Activated CD4-positive, alpha-beta T cell treated with anti-CD3 and anti-CD28 coated beads, Interleukin-10, Interleukin-2, amounts not matched to agents 100 ng/mL and 50 ng/mL, durations not matched to agents 16 hours and 8 hours (primary cell): ENCODE measurements at places on chromosomes 1 and 21.
A peak's percentile ranks its signal among the peaks of the same experiment; 100 is the strongest.

DNA sequence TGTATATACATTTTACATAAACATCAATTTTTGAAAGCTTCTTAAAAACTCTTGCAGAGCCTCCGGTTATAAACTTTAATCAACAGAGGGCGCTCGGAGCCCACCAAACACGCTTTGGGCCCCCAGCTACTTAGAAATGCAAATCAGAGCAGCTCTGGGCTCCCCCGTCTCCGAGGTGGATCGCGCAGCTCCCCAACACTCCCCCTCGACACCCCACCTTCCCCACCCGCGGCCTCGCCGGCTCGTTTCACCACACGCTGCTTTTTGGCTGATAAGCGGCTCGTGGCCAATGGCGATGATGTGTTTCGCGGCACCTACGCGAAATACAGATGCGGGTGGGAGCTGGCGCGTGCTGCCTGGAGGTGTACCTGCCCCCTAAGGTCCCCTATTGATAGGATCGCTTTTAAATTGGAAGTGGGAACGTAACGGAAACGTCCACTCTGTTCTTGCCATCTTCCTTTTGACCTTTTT lies 1.7 kb upstream of the KIF26B start:
- DNase-seq: peak; percentile 74

GRCh38 chr1:233121947-233122559 lies 171.6 kb downstream of the NTPCR start:
- no peak for DNase-seq

DNA sequence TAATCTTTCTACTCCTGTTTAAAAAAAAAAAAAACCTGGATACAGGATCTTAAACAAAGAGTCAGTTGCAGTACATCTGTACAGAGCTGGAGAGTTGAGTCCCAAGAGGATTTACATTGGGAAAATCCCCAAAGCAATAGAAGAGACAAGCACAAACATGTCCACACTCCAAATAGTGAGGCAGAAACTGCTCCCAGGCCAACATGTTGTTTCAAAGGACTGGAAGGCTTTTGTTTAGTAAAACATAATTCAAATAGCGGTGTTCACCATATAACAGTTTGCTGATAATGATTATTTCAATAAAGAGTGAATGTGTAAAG lies 425.4 kb downstream of the ADGRL2 start:
- DNase-seq: no peak

DNA sequence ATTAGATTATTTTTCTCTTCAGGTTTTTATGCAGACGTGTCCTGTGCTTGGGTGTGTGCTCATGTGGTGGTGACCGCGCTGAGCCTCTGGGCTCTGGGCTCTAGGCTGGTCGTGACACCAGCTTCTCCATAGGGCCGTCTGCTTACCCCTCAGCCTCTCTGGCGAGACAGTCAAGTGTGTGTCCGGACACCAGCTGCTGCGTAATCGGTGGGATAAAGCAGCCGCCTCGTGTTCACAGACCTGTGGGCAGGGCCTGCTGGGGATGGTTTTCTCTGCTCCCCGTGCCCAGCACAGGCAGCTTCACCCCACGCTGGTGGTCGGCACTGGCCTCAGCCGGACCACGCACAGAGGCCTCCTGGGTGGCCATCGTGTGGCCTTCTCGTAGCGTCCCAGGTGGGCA lies 33.6 kb upstream of the DIP2A start:
- DNase-seq: no peak

- DNase-seq: no peak
Measured at GRCh38 chr1:19028546-19029129, 72.2 kb upstream of the IFFO2 start.

DNA sequence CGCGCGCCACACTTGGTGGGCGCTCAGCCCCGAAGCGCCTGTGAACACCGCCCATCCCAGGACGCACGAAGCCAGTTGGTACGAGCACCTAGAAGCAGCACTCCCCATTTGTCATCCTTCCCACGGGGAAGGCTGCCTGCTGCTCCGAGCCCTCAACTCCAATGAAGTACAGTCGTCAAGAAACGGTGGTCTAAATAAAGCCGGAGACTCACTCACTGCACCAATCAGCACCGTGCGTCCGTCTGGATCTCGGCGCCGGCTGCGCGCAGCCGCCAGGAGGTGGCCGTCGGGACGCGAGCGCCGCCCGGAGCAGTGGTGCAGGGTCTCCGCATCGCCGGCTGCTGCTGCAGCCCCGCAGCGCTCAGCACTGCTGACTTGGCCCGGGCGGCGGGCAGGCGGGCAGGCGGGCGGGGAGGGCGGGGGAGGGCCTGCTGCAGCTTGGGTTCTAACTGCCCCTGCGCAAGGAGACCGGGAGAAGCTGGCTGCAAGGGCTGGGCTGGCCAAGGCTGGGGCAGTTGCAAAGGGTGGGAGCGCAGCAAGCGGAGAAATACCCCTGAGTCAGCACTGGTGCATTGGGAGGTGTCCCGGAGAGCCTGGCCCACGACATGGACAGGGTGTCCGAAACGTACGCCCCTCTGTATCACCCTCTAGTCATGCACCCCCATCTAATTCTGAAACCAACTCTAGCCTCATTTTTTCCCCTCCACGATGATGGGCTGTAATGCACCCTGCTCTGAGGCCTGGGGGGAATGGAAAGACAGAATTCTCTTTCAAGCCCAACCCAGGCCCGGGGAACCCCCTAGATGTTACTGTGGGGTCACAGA lies 35.8 kb upstream of the H6PD start:
- DNase-seq: no peak

GRCh38 chr1:162612606-162613400 lies 19.5 kb upstream of the DDR2 start:
- DNase-seq: no peak

DNA sequence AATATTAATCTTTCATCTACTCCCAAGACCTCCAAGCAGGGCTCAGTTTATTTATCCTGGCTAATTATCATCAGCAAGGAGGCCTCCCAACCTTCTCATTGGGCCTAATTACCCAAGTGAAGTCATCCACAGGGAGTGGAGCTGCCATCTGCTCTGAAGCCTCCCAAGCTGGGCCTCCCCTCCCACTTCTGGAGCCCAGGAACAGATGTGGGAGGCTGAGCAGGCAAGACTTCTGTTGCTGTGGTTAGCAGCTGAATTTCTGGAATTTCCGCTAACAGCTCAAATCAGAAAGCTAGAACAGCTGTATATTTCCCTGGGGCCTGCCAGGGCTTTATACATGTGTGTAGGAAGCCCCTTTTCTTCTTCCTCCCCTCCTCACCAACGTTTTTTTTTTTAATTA lies 127.5 kb downstream of the UCK2 start:
- no peak for DNase-seq

DNA sequence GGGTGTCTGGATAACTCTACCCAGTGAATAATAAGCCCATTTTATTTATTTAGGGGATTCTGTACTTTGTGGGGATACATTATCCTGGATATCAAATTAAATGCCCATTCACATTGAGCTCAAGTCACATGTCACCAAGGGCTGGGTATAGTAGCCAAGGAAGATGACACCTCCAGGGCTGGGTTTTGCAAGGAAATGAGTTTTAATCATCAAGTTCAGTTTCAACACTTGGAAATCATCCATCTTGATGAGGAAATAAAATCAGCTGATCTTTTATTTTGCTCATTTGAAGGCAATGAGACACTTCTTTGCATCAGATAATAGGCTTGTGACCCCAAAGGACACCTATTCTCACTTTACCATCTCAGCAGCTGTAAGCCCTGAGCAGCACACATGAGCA lies 80.0 kb upstream of the TNR start:
- DNase-seq: no peak

DNA sequence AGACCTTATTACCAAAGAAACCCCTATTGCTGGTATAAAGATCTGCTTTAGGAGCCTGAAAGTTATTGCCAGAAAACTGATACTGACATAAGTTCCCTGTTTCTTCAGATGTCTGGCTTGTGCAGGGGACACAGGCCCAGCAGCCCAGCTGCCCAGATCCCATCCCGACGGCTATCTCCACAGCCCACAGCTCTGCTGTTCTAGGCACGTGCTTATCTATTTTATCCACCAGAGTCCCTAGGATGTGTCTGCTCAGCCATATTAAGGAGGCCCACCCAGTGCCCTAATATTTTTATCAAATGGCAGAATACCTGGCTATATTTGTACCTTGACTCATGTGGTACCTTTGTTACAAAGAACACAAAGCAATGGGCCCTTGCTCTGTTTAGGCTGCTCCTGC lies 58.9 kb downstream of the DDX20 start:
- DNase-seq: no peak

DNA sequence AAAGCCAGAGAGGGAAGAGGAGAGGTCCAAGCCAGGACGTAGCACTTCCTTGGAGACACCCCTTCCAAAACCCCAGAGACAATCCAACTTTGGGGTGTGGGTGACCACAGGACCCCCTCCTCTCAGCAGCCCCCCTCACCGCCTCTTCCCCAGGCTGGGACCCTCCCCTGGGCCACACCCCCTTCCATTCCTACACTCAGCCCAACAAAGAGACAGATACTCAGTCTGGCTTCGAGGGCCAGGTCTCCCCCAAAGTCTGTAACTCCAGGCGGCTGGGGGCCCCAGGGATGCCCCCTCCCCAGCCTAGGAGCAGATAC lies 1.4 kb downstream of the MEX3A start:
- DNase-seq: no peak

DNA sequence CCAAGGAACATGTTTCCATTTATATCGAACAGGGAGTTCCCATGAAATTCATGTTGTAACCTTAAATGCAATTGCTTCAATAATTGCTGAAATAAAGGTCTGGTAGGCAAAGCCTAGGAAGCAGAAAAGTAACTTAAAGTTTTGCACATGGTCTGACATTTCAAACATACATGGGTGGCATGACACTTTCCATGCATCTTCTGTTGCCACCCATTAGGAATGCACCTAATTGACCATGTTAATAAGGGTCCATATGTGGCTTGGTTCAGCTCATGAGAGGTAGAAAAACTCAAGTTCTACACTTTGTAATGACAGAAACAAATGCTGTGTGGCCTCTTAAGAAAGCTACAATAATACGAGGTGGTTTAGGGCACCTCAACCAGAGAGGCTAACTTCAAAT lies 72.0 kb upstream of the GORAB start:
- DNase-seq: no peak

GRCh38 chr21:43767984-43768867 lies 7.9 kb downstream of the CSTB start:
- no peak for DNase-seq
